ENCODE measurements at places on chromosomes 11 and 22.
A peak's percentile ranks its signal among the peaks of the same experiment; 100 is the strongest.

DNA sequence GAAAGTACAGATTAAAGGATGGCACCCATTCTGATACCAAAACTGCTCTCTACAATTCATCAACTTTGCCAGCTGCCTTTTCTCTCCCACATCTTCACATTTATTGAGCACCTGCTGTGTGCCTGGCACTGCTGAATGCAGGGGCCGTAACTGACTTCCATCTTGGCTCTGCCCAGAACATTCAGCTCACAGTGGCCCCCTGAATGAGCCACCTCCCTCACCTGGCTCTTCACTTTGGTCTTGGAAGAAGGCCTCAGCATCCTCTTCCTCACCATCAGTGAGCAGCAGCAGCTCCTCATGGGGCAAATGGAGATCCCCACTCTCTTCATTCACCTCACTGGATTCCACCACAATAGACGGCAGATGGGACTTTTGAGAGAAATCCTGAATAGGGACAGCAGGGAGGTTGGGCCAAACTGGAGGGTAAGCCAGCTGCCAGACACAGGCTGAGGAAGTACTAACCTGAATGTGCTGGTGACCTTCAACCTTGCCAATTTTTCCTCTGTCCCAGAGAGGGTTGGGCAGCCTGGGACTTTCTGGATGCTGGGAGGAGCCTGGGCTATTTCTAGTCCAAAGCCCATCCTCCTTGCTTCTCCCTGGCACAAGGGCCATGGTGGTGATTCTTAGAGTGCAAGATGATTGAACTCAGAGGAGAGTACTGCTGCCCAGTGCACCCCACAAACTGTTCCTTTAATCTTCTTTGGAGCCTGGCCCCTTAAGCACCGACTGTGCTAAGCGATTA lies 1.9 kb upstream of the UQCC3 start:
- peak overlapping the region; percentile 87 for H3K27ac ChIP-seq
- H3K27me3 ChIP-seq = no peaks in the 10 kb centered on the region
- DNase-seq = no peak

DNA sequence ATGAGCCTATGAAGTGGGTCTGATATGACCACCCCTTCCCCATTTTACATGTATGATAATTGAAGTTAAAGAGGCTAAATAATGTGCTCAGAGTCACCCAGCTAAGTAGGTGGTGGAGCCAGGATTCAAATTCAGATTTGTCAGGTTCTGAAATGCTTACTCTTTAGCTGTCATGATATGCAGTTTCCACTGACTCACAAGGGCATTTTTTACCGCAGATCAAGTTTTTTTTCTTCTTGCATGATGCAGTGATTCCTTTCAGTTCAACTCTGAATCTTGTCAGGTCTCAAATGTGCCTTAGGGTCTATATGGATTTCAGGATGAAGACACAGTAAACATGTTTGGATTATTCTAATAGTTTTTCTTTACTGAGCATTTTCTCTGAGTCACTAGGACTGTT lies 12.6 kb upstream of the TRIM44 start:
- H3K4me1 ChIP-seq = no peaks in the 10 kb centered on the region
- H3K4me3 ChIP-seq = no peak overlapping the region
- H3K27ac ChIP-seq = no peak overlapping the region
- H3K36me3 ChIP-seq = no peaks in the 10 kb centered on the region
- no peaks in the 10 kb centered on the region for H3K27me3 ChIP-seq

DNA sequence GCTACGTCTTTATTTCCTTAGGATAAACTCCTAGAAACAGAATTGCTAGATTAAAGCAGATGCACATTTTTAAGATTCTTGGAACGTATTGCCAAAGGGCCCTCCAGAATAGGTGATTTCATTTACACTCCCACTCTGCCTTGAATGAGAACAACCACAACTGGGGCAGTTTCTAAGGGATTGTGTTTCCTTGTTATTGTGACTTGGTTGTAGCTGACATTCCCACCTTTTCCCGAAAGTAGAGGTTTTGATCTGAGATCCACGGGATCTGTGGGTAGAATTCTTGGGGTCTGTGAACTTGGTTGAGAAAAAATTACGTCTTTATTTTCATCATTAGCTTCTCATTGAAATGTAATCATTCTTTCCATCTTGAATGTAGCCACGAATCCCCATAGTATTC lies 21.5 kb downstream of the LRRC32 start:
- peak overlapping the region; percentile 6 for H3K27ac ChIP-seq
- no peak overlapping the region for H3K4me3 ChIP-seq
- no peaks in the 10 kb centered on the region for H3K27me3 ChIP-seq
- H3K36me3 ChIP-seq = no peaks in the 10 kb centered on the region

DNA sequence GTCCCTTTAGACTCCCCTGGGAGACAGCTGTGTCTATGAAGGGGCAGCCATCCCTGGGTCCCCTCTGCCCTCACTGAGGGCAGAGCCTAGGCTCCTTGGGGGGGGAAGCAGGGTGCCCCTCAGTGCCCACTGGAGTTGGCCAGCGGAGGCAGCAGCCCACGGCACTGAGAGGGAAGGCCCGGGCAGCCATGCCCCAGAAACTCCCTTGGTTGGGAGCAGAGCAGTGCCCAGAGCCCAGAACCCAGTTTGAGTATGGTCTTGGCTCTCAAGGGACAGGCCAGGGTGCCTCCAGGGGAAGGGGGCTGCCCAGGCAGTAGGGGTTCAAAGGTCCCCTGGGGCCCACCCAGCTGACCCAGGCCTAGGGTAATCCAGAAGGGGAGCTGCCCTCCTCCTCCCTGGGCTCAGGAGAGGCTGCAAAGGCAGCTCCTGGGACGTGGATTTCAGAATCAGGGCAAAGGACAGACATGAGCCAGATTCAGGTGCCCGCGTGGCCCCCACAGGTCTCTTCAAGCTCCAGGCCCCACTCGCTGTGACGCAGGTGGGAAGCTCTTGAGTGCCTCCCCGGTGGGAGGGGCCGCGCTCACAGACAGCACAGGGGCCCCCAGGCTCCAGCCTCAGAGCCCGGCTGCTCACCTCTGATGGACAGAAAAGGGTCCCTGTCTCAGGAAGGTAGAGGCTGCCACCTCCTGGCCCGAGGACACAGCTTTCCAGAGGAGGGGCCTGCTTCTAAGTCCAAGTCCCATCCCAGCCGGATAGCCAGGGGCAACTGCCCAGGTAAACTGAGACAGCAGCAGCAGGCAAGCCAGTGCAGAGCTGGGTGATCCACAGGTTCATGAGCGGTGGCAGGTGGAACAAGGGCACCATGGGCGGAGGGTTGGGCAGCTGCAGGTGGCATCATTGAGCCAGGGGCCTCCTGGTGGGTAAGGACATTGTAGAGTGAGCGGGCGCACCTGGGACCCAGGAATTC lies 2.6 kb downstream of the C11orf21 start:
- DNase-seq = peak; percentile 44
- no peaks in the 10 kb centered on the region for H3K36me3 ChIP-seq
- no peak overlapping the region for H3K27ac ChIP-seq
- no peaks in the 10 kb centered on the region for H3K4me1 ChIP-seq
- peaks cover 12% of the 10 kb centered on the region for H3K27me3 ChIP-seq

DNA sequence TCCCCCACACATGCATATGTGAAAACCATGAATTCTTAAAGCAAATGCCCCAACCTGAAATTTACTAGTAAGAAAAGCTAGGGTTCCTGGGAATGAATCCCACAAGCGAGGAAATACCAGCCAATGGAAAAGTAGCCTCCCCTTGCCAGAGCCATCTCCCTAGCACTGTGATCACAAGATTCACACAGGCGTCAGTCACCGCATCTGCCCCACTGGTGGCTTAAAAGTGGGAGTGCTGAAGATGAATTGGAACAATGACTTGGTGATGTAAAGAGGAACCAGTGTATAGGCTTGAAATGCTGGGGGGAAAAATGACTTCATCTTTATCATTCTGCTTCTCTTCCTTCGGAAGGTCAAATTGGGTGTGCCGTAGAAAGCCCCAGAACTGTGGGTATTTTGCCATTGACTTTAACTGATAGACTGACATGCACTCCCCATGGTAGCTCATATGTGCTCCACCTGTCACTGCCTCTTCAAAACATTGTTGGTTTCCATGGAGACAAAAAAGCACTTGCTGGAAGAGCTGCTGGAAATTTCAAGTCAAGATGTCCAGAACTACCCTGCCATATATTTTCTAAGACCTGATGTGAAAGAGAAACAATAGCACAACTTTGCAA lies 19.2 kb upstream of the ASPHD2 start:
- no peak overlapping the region for H3K4me3 ChIP-seq
- no peaks in the 10 kb centered on the region for H3K36me3 ChIP-seq
- no peaks in the 10 kb centered on the region for H3K4me1 ChIP-seq

- H3K27ac ChIP-seq = no peak overlapping the region
- no peaks in the 10 kb centered on the region for H3K27me3 ChIP-seq
- no peaks in the 10 kb centered on the region for H3K36me3 ChIP-seq
- no peak overlapping the region for H3K4me3 ChIP-seq
Observed at GRCh38 chr11:133305208-133305956, 226.9 kb downstream of the OPCML start.

DNA sequence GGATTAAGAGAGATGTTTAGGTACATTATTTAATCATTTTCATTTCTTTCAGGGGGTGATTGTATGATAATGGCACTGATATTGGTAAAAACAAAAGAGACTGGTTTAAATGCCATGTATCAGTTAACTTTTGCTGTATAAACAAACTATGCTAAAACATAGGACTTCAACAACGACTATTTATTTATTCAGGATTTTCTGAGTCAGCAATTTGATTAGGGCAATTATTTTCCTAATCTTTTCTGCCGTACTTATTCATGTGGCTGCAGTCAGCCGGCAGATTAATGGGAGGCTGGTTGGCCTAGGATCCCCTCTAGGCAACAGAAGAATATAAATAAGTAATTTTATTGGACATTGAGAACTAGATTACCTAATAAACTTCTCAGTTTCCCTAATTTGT lies 661.7 kb upstream of the RAG2 start:
- no peak for DNase-seq
- no peak overlapping the region for H3K27ac ChIP-seq
- no peaks in the 10 kb centered on the region for H3K4me1 ChIP-seq
- no peaks in the 10 kb centered on the region for H3K27me3 ChIP-seq

DNA sequence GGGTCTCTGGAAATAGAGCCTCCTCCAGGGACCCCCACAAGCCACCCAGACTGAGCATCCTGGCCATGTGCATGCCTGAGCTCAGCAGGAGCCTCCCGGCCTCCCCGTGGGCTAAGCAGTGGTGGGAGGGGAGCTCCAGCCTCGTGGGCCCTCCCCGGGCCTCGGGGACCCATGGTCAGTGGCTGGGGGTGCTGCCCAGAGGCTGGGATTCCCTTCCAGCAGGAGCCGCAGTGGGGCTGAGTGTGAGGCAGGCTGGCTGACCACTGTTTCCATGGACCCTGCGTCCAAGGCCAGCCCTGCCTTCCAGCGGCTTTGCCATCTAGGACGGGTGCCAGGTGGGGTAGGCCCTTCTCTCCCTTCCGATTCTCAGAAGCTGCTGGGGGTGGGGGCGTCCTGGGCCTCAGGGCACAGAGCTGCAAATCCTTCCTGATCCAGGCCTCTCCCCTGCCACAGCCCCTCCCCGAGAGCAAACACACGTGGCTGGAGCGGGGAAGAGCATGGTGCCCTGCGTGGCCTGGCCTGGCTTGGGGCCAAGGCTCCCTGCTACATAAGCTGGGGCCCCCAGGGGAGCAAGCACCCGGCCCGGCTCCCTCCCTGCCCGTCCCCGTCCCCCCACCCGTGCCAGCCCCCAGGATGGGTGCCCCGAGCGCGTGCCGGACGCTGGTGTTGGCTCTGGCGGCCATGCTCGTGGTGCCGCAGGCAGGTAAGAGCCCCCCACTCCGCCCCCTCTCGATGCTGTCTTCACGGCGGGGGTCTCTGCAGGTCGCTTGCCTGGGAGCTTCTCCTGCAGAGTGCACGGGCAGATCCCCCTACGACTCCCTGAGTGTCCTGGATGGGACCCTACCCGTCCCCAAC lies at the start of gene MUC5B:
Gene MUC5B (plus strand): TSS at position 576 of the 855 bp plus-strand sequence. CDS start 58 bp downstream, at position 634.
- no peak within 1 kb of the TSS for H3K27ac ChIP-seq
- no peaks in the 10 kb centered on the region for H3K4me1 ChIP-seq
- no peak within 1 kb of the TSS for H3K4me3 ChIP-seq
- H3K27me3 ChIP-seq = no peaks in the 10 kb centered on the region
- peak; percentile 51 for DNase-seq

GRCh38 chr22:31289344-31289743 lies 2.9 kb downstream of the PIK3IP1 start:
- H3K27me3 ChIP-seq = no peaks in the 10 kb centered on the region
- H3K4me1 ChIP-seq = peaks cover 32% of the 10 kb centered on the region

DNA sequence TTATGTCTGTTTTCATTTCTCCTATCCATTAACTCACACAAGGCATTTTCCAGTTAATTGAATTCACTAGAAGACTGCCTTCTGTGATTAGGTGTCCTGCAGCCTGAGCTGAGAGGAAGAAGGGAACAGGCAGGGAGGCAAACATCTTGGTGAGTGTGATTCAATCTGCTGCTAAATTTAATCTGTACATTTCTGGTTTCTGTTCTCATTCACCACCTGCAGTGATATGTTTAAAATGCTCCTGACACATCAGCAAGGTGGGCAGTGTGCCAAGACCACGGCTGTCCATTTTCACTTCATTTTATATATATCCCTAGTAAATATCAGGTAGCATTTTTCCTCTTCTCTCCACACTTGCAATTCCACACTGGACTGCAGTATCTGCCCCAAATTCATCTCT lies 416.5 kb downstream of the TMEM135 start:
- H3K27me3 ChIP-seq = no peaks in the 10 kb centered on the region
- H3K4me1 ChIP-seq = peaks cover 12% of the 10 kb centered on the region
- no peak overlapping the region for H3K4me3 ChIP-seq
- H3K36me3 ChIP-seq = no peaks in the 10 kb centered on the region
- H3K27ac ChIP-seq = no peak overlapping the region

- H3K4me1 ChIP-seq = peaks cover 61% of the 10 kb centered on the region
- no peaks in the 10 kb centered on the region for H3K36me3 ChIP-seq
- peak overlapping the region; percentile 23 for H3K27ac ChIP-seq
- H3K27me3 ChIP-seq = no peaks in the 10 kb centered on the region
- no peak for DNase-seq
Observed at GRCh38 chr22:43000441-43001175, 14.3 kb downstream of the PACSIN2 start.

DNA sequence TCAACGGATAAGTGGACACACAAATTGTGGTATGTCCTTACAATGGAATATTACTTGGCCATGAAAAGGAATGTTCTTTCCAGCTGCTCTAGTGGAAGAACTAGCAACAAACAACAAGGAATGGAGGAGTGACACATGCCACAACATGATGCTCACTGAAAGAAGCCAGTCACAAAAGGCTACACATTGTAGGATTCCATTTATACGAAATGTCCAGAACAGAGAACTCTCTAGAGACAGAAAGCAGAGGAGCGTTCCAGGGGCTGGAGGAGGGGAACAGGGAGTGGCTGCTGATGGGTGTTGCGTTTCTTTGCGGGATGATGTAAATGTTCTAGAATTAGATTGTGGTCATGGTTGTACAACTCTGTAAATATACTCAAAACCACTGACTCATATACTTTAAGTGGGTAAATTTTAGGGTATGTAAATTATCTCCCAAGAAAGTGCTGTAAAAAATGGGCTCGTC lies 32.4 kb upstream of the PDGFB start:
- no peak overlapping the region for H3K4me3 ChIP-seq
- no peaks in the 10 kb centered on the region for H3K27me3 ChIP-seq
- H3K36me3 ChIP-seq = no peaks in the 10 kb centered on the region
- peaks cover 18% of the 10 kb centered on the region for H3K4me1 ChIP-seq
- no peak for DNase-seq
- peak overlapping the region; percentile 75 for H3K27ac ChIP-seq

- no peak overlapping the region for H3K4me3 ChIP-seq
- H3K27ac ChIP-seq = peak overlapping the region; percentile 15
- DNase-seq = no peak
- H3K36me3 ChIP-seq = peaks cover 3% of the 10 kb centered on the region
Observed at GRCh38 chr11:65113839-65114238, 2.2 kb downstream of the TM7SF2 start.
